ENCODE measurements at places on chromosomes 5 and 9.

- no peak for DNase-seq
These were observed 433.9 kb upstream of the ZNF608 start for GRCh38 chr5:125180231-125180829.

DNA sequence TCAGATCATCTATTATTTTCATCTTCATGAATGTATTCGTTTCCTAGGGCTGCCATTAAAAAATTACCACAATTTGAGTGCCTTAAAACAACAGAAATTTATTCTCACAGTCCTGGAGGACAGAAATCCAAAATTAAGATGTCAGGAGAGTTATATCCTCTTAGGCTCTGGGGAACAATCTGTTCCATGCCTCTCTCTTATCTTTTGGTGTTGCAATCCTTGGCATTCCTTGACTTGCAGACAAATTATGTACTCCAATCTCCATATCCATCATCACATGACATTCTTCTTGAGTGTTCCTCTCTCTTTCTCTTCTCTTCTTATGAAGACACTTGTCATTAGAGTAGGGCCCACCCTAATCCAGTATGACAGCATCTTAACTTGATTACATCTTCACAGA, 339.4 kb downstream of the EFNA5 start:
- DNase-seq = no peak

- DNase-seq = no peak
These were observed 981.1 kb downstream of the DTWD2 start for GRCh38 chr5:118007262-118007661.

GRCh38 chr5:116291271-116291670, 206.4 kb downstream of the COMMD10 start:
- no peak for DNase-seq

DNA sequence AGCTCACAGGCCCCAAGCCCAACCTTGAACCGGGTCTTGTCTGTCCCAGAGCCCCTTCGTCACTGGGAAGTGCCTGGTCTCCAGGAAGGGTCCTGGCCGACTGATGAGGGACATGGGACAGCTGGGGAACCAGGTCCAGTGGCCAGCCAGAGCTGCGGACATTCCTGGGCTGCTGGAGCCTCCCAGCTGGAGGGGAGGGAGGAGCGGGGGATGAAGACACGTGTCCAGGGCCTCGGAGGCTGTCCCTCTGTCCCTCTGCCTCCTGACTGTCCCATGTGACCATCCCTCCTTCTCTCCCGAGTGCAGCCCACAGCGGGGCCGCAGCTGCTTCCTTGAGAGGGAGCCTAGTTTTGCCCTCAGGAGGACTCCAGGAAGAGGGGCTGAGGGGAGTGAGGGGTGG, 41.7 kb upstream of the UBAC1 start:
- DNase-seq = no peak

DNA sequence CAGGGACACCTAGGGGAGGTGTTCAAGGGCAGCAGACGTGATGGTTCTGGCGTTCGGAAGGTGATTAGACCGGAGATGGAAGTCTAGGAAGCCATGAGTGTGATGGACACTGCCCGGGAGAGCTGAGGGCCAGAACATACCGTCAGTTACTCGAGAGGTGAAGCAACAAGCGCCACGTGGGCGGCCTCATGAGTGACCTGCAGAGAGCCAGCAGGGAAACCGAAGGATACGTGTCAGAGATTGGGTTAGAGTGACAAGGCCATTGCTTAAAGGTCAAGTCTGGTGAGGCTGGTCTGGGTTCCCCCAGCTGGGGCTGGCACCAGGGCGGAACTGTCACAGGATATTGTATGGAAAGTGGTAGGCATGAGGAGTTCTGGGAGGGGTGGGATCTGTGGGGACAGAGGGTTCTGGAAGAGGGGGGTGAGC, 60.0 kb downstream of the C9orf50 start:
- no peak for DNase-seq

- DNase-seq = no peak
These were observed 420.1 kb upstream of the MEF2C start for GRCh38 chr5:89303033-89303480.

- DNase-seq = no peak
These were observed 122.9 kb downstream of the OXCT1 start for GRCh38 chr5:41747301-41747700.

- DNase-seq = no peak
These were observed 353.7 kb downstream of the SLCO4C1 start for GRCh38 chr5:101942321-101942882.

DNA sequence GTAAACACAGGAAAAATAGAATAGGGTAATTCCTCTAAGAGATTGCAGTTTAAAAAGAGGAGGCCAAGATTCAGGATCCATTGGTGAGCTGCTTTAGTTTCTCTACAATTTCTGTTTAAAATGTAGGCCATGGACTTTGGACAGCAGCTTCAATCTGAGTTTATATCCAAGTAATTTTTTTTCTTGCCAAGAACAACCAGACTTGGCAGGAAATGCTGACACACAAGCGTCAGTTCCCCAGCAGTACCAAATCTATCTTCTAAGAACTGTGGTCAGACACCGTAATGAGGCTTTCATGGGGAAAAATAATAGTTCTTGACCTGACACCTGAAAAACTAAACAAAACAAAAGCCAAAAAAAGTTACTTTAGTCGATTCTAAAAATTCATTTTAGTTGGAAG, 528.8 kb downstream of the CSNK1G3 start:
- DNase-seq = no peak

- DNase-seq = no peak
These were observed 226.5 kb downstream of the TLE1 start for GRCh38 chr9:81462801-81463200.

GRCh38 chr5:123088031-123088805, 823 bp upstream of the PRDM6 start:
- no peak for DNase-seq

- no peak for DNase-seq
These were observed 8.1 kb upstream of the IL17B start for GRCh38 chr5:149387081-149387631.

DNA sequence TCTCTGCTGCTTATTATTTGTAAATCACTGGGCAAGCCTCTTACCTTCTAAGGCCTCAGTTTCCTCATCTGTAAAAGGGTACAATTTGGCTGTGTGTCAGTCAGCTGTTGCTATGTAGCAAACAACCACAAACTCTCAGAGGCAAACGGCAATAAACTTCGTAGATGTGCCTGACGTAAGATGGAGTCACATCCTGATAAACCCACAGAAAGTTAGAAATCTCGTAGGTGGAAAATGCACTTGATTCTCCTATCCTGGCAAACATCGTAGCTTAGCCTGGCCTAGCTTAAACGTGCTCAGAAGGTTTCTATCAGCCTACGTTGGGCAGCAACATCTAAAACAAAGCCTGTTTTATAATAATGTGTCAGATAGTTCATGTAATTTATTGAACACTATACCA, 35.0 kb upstream of the UNC5A start:
- DNase-seq = no peak

- no peak for DNase-seq
These were observed 123.1 kb downstream of the TLE4 start for GRCh38 chr9:79694676-79695400.

DNA sequence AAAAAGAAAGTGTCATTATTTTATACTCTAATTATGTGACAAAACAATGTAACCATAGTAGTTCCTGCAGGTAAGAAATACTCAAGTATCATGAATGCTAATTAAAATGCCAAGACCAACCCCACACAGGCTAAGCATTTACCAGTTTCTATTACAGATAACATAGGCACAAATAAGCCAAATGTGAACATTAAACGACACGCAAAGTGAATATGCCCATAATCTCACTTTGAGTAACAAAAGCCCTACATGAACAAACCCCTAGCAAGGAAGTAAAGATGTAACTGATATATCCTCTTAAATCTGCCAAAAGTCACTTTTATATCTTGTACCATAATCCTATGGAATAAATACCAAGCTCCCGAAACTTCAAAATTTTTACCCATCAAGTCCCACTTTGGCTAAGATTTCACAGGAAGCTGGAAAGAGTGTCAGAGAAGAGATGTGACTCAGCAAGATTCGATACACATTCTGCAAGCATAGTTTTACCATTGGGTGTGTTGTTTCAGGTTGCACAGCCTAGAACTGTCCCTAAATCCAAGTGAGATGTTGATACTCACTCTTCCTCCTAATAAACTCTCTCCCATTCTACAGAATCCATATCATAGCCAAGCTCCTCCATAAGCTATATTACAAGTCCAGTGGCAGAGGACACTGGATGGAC, 28.8 kb downstream of the TRPM6 start:
- no peak for DNase-seq

GRCh38 chr5:73564675-73565074, 764 bp downstream of the ANKRA2 start:
- DNase-seq = no peak

- DNase-seq = no peak
These were observed 28.8 kb upstream of the TAL2 start for GRCh38 chr9:105633411-105633810.

GRCh38 chr5:142053426-142054151, 40.8 kb upstream of the GNPDA1 start:
- DNase-seq = no peak

DNA sequence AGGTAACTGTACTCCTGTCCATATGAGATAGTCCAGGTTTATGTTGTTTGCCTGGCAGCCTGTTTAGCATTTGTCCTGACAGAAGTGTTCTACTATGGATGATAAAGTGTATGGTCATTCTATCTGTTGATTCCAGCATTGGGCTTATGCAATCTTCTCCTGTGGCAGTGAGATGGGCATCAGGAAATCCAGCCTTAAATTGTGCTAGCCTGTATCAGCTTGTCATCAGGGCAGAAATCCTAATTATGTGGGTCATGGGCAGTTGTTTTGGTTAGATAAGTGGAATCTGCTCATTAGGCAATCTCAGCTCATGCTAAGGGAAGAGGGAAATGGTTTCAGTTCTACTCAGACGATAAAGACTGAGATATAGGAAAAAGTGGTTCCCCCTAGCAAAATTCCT, 247.4 kb upstream of the CHD1 start:
- DNase-seq = no peak

Measured in stimulated activated CD8-positive, alpha-beta memory T cell treated with anti-CD3 and anti-CD28 coated beads, Interleukin-4, amount 100 ng/mL, for 1 hour (primary cell).